ENCODE measurements at places on chromosomes 7 and 10.

DNA sequence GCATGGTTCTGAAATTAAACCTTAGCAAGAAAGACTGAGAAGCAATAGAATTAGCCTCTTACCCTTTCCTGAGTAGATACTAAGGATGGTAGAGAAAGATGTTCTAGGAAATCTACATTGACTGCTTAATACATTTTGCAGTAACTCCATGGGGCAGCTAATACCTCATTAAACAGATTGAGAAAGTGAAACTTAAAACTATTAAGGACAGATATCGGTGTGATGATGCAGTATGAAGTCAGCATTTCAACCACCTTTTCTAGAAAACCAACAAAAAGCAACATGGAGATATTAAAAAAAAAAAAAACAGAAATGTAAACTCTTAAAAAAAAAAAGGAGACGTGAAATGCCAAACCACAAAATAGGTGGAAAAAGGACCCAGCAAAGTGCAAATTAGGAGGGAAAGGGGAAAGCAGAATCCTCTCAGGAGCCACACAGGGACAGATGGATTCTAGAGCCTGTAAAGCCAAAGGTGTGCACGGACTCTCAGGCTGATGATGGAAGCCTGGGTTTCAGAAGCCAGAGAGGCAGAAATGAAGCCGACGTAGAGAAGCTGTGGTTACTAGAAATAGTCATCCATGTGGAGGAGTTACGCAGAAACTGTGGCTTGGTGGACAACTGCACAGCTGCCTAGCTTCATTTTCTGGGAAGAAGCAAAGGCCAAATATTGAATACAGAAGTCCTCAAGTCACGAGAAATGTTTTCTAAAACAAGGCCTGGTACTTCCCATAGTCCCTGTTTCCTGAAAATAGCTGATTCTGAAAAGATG lies 38.1 kb upstream of the GPR141 start:
- DNase-seq: no peak

DNA sequence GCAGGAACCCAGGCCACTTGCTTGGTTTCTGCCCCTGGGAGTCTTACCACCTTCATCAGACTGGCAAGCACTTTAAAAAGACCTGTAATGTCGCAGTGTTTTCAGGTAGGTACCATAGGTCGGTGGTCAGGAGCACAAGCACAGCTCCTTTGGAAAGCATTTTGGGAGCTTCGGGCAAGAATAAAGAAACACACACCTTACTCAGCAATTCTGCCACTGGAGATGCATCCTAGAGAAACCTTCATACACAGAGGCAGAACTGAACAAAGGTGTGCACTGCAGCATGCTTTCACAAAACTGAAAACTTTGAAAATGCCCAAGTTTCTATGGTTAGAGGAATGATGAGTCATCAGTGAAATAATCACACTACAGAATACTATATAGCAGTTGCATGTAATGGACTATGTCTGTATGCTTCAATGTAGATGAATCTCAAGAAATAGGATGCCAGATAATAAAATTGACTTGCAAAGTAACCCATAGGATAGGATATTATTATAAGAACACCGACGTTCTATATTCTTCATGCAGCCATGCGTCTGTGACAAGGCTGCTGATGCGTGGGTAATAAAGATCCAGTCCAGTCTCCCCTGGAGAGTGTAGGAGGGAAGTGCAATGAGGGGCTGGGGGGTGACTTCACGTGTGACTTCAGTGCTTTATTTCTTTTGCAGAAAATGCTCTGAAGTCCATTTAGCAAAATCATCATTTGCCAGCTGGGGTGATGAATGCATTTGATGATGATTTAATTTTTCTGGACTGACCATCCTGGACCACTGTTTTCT lies 309.5 kb downstream of the WDR37 start:
- DNase-seq: no peak

- no peak for DNase-seq
These were observed 32.5 kb downstream of the CCDC6 start for GRCh38 chr10:59873896-59874295.

DNA sequence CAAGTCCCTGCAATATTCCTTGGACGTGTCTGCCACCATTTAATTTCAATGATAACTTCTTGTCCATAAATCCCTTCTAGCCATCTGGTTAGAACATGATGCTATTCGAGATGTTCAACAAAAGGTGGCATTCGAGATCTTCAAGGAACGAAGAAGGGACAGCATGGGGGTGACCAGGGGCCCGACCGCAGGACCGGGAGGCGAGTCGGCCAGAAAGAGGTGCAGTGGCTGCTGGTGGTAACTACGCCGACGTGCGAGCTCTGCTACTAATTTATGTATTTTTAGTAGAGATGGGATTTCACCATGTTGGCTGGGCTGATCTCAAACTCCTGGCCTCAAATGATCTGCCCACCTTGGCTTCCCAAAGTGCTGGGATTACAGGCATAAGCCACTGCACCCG lies 4.7 kb downstream of the OPTN start:
- no peak for DNase-seq

DNA sequence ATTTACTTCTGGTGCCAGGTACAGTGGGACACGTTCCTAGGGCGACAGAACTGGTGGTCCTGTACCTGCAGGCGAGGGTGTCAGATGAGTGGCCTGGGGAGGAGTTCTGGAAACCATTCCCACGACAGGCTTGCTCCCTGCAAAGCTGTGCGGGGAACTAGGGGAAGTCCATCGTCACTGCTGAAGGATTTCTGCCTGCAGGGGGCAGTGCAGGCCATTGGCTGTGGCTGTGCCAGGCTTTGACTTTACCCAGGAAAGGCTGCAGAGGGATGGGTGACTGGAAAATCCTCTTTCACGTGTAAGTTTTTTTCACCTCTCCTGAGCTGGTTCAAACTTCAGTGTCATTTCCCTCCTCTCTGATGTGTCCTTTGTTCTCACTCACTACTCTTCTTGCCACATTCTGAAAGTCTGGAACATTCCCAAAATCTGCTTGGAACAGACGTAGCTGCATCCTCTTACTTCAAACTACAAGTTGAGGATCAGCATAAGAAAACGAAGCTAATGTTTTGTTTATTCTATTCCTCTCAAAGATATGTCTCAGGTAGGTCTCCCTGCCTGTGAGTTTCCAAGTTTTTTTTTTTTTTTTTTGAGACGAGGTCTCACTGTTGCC lies 126.5 kb downstream of the SH2D4B start:
- peak; percentile 15 for DNase-seq

DNA sequence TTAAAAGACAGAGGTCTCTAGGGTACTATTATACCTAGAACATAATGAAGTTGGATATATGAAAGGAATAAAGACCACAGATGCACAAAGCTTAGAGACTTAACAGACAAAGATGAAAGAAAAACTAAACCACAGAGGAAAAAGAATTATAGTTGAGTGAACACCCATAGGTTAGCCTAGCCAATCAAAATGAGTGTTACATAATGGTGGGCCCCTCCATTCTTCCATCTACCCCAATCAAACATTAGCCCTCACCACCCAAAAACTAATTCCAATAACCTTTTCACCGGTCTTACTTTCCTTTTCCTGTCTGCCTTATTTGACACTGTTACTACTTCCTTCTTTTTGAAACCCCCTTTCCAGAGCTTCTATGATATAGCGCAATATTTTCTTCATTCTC lies 130.1 kb downstream of the ELMO1 start:
- peak; percentile 14 for DNase-seq

GRCh38 chr10:61183967-61184366 lies 240.0 kb upstream of the RHOBTB1 start:
- DNase-seq: no peak

GRCh38 chr7:55498142-55498541 lies 74.2 kb downstream of the VOPP1 start:
- DNase-seq: no peak

DNA sequence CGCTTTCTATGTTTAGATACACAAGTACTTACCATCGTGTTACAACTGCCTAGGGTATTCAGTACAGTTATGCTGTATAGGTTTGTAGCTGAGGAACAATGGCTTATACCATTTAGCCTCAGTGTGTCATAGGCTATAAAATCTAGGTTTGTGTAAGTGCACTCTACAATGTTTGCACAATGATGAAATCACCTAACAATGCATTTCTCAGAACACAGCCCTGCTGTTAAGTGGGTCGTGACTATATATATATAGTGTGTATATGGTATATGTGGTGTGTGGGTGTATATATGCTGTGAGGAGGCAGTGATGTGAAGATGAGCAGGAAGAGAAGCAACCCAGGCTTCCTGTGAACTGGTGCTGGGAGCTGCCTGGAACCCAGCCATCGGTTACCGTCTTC lies 65.6 kb upstream of the MKI67 start:
- no peak for DNase-seq

DNA sequence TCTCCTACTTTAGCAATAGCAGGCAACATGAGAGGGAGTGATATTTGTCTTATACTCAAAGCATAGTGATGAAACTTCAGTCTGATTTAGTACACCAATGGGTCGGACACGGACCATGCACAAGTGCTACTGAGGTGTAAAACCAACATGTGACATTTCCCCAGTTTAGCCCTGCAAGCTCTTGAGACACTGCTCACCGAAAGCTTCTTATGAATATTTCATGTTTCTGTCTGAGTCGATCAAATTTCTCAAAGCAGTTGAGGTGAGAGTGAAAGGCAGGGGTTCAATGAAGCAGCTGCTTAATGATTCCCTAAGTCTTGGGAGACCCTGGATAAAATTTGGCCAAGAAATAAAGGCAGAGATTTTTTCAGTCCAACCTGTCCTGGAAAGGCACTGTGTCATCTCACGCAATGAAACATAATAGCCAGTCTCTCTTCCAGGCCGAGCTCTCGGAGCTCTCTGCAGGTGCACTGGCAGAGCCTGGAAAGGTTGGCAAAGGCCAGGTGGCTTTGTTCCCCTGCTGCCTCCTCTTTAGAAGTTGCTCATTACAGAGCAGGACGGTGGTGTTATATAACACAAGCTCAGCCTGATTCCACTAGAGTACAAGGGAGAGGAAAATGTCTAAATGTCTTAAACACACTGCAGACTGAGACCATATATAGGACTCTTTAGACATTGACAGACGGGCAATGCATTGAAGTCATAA lies 33.9 kb upstream of the XPNPEP1 start:
- no peak for DNase-seq

GRCh38 chr10:62049624-62050345 lies 148.3 kb downstream of the ARID5B start:
- DNase-seq: no peak

GRCh38 chr10:130220251-130221185 lies 84.3 kb downstream of the GLRX3 start:
- DNase-seq: no peak

DNA sequence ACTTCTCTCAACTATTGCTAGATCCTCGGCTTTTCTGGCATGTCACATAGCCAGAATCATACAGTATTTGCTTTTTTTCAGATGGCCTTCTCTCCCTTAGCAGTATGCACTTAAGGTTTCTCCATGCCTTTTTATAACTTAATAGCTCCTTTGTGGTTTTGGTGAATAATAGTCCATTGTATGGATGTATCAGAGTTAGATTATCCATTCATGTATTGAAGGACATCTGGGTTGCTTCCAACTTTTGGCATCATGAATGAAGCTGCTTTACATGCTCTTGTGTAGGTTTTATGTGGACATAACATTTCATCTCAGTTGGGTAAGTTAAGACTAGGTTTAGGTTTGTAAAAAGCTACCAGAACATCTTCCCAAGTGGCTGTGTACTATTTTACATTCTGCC lies 4.6 kb downstream of the ATP5F1C start:
- no peak for DNase-seq

GRCh38 chr7:97973206-97973658 lies 16.8 kb downstream of the OCM2 start:
- DNase-seq: no peak

DNA sequence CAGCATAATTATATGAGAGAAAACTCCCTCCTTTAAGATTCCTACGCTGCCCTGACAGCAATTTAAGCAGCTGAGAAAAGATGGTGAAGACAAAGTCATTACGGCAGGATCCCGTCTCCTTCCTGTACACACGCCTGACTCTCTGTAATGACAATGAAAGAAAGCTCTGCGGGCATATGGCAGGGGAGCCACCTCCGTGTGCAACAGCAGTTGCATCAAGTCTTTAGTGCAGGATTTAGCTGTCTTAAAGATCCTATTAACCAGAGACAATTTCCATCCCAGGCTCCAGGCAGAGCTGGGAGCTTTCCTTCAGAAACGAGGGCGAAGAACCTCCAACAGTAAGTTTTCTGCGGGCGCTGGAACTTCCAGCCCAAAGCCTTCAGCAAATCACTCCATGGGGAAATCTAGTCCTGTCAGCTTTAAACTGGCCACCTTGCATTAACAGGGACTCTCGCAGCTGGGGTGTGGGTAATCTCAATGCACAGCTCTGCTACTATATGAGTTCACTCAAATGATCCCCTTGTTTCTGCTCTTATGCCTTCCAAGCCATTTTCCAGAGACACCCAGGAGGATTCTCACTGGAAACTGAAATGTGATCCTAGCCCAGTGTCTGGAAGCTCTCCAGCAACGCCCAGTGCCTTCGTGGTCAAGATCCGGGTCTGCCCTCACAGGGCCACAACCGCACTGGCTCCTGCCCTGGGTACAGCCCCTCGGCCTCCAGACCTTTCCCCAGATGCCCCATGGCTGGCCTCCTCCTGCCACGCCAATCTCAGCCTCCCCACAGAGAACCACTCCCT lies 74.9 kb downstream of the CTBP2 start:
- no peak for DNase-seq

DNA sequence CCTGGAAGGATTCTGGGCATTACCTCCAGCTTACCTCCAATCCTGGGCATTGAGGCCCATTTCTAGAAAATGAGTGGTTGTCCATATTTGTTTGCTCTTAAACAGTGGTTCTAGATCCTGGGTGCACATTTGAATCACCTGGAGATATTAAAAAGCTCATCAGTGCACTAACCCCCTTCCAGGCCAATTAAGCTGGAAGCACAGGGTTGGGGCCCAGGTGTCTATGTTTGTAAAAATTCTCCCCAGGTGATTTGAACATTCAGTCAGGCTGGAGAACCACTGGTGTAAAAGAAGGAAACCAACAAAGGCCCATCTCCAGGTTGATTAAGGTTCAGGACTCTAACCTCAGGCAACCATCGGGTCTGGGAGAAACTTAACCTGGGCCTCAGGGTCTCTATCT lies 102.6 kb upstream of the NANOS1 start:
- DNase-seq: no peak

GRCh38 chr10:99341860-99342490 lies 12.8 kb downstream of the CNNM1 start:
- DNase-seq: no peak

- no peak for DNase-seq
These were observed 173.6 kb downstream of the KIAA1217 start for GRCh38 chr10:24382596-24382978.

DNA sequence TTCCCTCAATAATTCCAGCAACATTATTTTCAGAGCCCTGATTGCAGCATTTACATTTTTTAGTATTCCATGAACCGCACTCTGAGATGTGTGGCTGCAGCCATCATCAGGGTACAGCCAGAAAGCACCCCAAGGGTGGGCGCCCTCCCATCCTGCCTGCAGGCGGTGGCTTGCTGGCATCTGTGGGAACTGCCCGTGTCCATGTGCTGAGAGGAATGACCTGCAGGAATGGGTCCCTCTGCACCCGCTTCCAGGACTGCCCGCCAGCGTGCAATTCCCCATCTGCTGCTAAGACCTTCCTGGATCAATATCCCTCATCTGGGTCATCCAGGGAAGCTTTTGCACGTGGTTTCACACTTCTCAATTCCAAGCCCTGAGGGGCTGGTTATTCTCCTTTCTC lies 32.8 kb upstream of the NUB1 start:
- DNase-seq: no peak

GRCh38 chr7:75756206-75756990 lies 15.6 kb downstream of the CCL26 start:
- no peak for DNase-seq
